Right lobe of liver (tissue), 6 donors: ENCODE measurements at places on chromosomes 16 and 17. TPM values are rescaled to one million over a fixed set of nuclear protein-coding genes. Genes with fewer than 3 reads are reported as not detected.

DNA sequence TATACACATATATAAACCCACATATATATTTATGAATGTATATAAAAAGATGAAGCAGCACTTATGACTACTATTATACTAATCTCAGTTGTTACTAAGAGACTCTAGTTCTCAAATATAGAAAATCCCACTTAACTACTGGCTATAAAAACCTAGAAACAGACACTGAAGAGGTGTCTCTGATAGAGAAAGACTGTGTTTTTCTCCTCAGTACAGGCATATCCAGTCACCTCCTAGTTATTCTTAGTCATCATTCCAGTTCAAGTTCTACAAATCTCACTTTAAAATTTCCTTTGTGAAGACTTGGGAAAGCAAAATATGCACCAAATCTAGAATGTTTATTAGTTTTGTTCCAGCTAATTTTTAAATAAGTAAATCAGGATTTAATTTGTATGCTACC is 93.9 kb downstream of the STH start:
- DNase-seq = no peak

- DNase-seq = no peak
These were observed 29.9 kb downstream of the ABCA6 start for GRCh38 chr17:69111794-69112193.

DNA sequence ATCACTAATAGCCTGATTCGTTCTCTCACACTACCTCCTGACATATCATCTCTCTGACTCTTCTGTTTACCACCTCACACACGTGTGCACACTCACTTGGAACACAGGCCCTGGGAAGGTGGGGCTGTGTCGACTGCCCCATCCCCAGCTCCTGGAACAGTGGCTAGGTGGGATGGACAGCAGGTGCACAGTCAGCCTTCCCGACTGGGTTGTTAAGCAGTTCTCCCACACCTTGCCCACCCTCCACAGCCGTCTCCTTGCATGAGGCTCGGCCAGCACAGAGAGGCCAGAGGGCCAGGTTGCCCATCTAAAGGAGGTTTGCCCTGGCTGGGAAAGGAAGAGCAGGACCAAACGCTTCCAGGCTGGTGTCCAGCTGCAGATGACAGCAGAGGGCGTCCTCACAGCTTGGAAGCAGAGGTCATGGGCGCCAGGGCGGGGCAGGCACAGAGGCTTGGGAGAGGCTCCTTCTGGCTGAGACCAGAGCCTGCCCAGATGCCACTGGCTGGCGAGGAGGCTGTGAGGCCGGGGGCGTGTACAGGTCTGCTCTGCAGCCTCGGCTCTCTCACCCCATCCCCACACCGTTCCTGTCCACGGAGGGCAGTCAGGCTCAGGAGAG is 92.8 kb downstream of the AMFR start:
- DNase-seq = peak; percentile 88

DNA sequence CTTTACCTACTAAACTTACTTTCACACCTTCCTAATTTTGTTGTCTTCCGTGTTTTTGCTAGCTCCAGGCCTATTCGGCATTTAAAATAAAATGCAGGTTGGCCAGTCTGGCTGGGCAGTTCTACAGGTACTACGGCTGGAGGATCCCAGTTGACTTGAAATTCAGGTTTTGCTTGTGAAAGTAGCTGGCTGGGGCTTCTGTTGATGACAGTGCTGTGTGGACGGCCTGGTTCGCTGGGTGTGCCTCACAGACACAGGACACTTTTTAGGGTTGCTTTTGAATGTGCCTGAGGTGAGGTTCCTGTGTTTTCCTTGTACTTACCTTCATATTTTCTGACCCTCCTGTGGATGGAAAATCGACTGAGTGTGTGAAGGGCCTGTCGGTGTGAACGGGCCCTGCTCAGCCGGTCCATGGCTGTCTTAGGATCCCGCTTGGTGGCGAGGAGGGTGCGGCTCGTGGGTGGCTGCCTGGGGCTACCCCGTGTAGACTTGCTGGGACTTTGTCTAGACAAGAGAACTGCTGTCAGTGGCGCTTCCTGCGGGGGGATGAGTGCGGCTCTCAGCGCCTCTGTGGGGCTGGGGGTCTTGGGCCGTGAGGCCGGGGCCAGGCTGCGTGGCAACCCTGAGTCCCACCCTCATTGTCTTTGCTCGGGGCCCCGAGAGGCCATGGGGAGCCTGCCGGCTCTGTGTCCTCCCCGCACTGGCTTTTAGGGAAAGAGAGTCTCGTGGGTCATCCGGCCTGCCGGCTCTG is 18.7 kb upstream of the ZNF750 start:
- DNase-seq = no peak

Gene RAB26
- 3.8 TPM for total RNA-seq

GRCh38 chr17:45656527-45657181 is 127.5 kb upstream of the CRHR1 start:
- DNase-seq = no peak

DNA sequence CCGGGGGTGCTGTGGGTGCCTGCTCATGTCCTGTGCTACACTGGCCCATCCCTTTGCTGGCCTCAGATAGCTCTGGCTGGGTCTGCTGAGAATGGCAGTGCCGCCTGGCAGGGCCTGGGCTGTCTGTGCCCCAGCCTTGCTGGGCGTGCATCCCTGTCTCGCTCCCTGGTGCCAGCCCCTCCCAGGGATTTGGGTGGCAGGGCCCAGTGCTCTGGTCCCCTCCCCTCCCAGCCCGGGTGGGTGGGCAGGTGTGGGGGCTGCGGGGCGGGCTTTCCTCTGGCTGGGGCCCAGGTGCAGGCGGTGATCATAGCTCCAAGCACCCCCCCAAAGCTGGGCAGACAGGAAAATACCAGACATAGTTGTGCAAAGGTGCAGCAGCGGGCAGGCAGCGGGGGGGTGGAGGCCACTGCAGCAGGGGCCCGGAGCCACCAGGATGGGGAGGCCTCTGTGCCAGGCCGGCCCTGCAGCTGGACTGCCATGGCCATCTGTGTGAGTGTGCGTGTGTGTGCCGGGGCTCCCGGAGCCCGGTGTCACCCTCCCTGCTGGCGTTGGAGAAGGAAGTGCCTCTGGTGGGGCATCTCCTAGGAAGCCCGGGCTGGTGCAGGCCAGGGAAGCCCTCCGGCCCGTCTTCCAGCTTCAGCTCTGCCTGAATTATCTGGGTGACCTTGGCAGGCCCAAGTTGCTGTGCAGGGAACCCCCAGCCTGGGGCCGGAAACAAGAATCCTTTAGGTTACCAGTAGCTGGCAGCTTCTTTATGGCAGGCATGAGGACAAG is 7.4 kb downstream of the GLIS2 start:
- no peak for DNase-seq

GRCh38 chr17:5826384-5826783 is 242.1 kb upstream of the NLRP1 start:
- DNase-seq = no peak

- no peak for DNase-seq
These were observed 6.7 kb upstream of the TOB1 start for GRCh38 chr17:50872710-50873424.

DNA sequence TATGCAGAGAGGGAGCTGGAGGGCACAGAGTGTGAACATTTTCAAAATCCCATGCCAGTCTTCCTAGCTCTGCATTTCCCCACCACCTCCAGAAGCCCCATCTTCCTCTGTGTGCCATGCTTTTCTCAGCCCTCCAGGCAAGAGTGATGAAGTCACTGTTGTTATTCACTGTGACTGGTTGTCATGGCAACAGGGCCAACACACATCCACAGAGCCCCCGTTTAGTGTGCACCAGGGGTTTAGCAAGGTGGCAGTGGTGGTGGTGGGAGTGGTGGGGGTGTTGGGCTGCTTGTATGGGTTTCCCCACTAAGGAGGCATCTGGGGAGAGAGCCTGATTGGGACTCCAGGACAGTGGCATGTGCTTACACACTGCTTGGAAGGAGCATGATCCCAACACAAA is 309.9 kb upstream of the ASIC2 start:
- DNase-seq = no peak

- peak; percentile 22 for DNase-seq
These were observed 16.8 kb upstream of the NKD1 start for GRCh38 chr16:50531359-50531758.

DNA sequence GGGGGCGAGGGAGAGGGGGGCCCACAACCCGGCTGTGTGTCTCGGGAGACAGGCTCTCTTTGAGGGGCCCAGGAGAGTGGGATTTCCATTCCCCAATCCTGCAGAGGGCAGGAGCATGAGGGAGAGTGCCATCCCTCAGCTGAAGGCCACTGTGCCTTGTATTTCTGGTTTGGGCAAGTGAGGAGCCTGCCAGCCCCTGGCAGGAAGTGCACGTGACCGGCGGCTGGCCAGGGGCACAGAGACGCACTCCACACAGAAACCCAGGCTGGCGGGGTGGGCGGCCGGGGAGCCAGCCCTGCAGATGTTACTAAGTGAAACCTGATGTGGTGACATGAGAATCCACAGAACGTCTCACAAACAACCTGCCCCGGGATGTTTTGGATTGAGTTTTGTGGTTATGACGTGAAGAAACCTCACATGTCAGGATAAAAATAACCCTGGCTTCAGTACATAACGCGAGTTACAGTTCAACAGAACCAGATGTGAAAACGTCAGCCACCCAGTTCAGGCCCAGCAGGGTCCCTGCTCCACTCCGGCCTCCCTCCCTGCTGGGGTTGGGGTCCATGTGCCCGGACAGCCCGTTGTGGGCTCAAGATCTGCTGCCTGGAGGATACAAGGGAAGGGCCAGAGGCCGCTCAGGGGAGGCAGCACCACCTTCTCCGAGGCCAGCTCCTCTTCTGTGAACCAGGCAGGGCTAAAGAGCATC is 51.7 kb upstream of the MTSS2 start:
- peak; percentile 74 for DNase-seq

- no peak for DNase-seq
These were observed 5.9 kb downstream of the ALYREF start for GRCh38 chr17:81885454-81885853.

DNA sequence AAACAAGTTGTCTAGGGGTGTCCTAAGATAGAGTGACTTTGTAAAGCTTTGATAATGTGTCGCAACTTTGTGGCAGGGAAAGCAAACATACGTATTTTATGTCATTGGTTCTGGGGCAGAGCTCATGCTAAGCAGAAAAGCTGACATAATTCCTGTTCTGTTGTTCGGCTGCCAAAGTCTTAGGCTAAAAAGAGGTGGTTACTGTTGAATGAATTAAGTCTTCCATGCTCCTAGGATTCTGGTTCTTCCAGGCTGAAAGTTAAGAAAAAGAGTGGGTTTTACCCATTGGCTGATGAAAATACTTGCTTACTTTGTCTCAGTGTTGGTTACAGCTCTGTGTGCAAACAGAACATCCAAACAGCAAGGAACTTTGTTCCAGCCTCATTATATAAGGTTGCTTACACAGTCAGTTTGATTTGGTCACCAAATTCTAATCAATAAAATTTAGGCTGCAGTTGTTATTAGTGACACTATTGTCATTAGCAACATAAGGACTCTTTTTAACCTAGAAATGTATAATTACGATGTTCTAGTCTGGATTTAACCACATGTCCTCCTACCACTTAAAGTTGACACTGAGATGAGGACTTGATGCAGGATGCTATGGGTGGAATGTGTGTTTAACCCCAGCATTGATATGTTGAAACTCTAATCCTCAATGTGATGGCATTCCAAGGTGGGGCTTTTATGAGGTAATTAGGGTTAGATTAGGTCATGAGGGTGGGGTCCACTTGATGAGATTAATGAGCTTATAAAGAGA is 114.0 kb upstream of the GOT2 start:
- DNase-seq = no peak

DNA sequence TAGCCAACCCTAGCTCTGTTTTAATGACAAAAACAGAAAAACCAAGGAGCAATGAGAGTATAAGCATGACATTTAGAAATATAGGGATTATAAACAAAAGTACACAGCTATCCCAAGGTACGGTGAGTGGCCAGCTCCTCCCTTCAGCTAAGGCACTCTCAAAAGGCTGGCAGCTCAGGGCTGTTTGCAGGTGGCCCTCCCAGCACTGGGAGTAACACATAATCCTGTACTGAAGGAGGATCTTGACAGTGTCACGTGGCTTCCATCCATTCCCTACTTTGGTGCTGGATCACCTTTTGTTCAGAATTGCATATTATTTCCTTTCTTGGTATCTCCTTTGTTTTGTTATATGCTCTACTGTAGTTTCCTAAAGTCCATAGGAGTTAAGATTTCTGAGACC is 500.8 kb downstream of the KCNJ18 start:
- DNase-seq = no peak

Gene FAM234A
- 36.0 TPM for total RNA-seq

Gene MNT
- 3.3 TPM for total RNA-seq

DNA sequence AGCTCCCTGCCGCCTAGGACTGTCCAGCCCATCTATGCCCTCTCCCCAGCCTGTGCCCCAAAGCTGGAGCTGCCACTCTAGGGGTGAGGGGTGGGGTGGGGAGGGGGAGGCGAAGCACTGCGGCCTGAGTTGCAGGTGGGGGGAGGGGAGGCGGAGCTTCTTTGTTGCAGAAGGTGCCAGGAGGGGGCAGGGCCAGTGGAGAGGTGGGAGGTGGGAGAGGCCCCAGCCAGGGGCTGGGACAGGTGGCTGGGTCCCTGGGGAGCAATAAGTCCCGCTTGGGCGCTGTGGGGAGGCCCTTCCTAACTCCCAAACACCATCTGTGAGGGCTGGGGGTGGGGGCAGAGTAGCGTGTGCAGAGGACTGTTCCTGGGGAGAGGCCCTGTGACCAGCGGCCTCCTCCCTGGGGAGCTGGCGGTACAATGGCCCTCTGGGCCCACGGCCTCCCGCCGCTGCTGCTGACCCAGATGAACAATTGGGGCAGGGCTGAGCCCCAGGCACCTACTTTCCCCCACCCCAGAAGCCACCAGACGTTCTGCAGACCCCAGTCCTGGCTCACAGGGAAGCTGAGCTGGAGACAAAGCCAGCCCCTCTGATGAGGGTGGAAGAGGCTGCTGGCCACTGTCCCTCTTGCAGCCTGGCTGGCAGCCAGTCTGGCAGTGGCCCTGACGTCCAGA is 2.2 kb upstream of the NTN3 start:
- no peak for DNase-seq

DNA sequence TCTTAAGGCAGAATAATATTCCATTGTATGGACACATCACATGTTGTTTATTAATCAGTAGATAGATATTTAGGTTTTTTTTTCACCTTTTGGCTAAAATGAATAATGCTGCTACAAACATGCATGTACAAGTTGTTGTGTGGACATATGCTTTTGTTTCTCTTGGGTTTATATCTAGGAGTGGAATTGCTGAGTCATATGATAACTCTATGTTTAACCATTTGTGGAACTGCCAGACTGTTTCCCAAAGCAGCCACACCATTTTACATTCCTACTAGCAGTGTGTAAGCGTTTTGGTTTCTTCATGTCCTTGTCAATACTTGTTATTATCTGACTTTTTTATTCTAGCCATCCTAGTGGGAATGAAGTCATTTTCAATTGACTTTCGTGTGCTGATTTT is 21.3 kb downstream of the CYLD start:
- DNase-seq = no peak

GRCh38 chr16:55115506-55115905 is 184.8 kb downstream of the IRX5 start:
- DNase-seq = no peak
